ENCODE measurements at places on chromosomes 2 and 18.

- no peak for DNase-seq
These were observed 23.7 kb downstream of the ATP9B start for GRCh38 chr18:79092874-79093273.

DNA sequence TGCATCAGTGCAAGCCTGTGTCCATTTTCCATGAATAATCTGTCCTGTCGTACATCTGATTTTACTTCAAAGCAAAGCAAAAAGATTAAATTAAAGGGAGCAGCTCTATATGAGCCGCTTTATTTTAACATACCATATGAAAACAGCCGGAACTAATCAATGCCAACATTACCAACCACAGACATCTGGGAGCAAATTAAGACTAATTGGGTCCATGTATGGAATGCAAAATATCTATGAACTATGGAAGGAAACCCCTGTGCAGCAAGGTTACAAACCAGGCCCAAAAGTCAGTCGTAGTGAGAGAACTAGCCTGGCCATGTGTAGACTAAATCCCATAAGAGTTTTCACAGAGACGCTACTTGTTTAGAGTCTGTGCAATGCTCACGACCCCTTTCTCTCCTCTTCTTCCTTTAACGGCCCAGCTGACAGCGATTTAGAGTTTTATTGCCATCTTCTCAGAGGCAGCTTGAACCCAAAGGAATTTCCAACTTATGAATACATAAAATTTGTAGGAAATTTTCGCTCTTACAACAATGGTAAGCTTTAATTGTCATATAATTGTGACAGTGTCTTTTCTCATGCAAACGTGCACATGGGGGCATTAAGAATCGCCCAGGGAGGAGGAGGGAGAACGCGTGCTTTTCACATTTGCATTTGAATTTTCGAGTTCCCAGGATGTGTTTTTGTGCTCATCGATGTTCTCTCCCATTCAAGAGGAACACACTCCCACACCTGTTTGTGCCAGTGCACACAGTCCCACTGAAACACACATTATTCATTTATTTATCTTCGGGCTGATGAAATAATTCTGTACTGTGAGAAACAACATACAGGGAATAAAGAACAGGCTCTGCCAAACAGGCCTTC lies 52.9 kb upstream of the RPL31 start:
- no peak for DNase-seq

DNA sequence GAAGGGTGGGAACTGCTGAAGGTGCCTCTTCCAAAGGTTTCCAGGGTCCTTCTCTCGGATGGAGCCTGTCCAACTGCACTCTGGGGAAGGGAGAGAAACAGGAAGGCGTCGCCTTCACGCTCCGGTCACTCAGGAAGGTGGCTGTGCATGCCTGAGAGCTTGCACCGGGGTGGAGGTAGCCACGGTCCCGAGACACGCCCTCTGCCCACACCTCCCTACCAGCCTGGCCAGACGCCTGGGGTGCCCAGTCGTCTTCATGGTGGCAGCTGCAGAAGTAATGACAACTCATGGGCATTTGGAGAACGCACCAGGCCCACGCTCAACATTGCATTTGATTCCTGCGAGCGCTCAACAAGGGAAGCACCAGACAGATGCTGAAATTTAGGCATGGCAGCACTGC lies 59.9 kb downstream of the ADNP2 start:
- no peak for DNase-seq

- DNase-seq, result no peak
These were observed 31.6 kb upstream of the WDR75 start for GRCh38 chr2:189409647-189410046.

- no peak for DNase-seq
These were observed 83.9 kb upstream of the PKDCC start for GRCh38 chr2:41963661-41964525.

DNA sequence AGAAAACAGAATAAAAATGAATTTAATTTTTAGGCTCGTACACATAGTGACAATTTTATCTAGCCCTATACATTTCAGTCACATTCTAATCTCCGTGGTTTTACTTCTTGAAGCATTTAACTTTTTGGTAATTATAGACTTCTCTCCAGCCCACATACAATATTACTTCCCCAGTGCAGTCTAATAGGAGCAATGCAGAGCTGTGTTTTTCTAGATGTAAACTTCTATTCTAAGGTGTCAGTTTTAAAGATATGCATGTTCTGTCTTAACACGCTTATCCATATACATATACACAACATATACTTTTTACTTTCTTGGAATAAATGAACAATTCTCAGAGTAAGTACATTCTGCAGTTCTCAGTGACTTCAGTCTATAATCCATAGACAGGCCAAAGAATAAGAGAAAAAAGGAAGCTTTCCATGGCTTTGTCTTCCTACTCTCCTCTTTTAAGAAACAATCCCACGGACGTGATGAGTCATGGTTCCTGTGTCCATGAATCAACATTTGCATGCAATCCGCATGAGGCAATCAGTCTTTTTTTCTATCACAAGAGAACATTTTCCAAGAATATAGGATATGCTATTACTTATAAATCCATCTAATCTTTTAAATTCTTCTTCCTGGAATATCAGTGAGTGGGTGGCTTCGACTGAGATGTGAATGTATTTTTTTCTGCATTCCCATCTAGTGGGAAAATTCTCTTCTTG lies 42.8 kb downstream of the CCDC102B start:
- peak; percentile 23 for DNase-seq

DNA sequence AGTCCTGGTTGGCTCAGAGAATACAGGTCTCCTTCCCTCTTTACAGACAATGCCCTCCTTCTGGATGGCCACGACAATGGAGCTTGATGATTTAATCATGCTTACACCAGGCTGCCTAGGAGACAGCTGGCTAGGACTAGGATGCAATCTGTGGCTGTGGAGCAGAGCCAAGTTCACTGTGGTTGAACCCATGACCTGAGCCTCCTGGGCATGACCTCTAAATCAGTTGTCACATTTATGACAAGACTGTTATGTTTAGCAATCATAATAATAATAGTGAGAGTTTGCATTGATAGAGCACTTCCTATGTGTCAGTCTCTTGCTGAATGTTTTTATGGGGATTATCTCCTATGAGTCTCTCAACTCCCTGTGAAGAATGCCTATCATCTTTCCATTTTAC lies 244.1 kb downstream of the ICOS start:
- no peak for DNase-seq

- DNase-seq, result peak; percentile 41
These were observed 63.4 kb downstream of the NYAP2 start for GRCh38 chr2:225462945-225463344.

DNA sequence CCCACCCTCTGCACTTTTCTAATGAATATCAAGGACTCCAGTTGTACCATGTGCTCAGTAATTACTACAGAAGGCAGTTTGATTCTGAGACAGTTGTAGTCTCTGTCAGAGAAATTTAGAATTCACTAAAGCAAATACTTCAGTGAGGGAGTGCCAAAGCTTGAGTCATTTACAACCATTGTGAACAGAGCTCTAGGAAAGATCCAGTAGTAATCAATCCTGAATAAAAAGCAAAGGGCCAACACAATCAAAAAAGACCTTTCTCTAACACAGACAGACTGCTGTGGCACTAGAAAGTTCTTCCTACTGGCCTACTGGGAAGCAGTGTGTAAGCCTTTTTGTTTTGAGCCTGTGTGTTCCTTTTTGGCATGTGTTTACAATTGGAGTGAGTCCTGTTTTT lies 135.6 kb upstream of the UNC80 start:
- no peak for DNase-seq

DNA sequence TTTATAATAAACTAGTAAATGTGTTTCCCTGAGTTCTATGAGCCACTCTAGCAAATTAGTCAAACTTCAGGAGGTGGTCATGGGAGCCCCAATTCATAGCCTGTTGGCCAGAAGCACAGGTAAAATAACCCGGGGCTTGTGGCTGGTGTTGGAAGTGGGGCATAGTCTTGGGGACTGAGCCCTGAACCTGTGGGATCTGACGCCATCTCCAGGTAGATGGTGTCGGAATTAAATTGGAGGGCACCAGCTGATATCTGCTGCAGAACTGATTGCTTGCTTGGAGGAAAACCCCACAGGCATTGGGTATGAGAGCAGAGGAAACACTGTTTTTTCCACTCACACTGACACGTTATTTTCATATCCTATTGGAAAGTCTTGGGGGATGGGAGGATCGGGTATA lies 14.1 kb downstream of the NMS start:
- DNase-seq, result no peak

DNA sequence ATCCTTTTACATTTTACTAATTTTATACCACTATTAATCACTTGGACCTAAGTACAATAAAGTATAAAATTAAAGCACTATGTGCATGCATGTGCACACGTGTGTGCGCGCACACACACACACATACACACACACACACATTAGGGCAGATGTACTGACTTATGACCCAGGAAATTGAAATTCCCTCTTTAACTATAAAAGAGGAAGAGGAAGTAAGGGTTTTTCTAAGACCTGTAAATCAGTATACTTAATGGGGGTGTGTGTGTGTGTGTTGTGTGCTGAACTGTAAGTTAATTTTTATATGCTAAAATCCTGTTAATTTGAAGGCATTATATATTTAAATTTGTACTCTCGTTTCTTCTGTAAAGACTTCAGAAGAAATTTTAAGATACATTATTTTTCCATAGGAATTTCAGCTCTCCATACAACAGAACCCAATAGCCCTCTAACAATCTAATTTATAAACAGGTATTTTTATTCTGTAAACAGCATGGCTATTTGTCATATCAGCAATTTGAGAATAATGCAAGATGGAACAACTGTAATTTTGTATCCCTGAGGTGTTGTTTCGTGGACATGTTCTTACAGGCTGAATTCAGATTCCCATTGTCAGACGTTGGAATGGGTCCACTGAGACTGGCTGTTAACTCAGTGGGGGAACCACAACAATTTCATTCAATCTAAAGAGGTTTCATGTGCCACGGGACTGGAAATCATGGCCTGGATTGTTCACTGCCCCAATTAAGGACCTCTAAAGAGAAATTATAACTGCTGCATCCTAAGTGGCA lies 90.9 kb downstream of the PLA2R1 start:
- DNase-seq, result no peak

- DNase-seq, result no peak
These were observed 502.2 kb downstream of the NR4A2 start for GRCh38 chr2:155830351-155830750.

- no peak for DNase-seq
These were observed 48.7 kb upstream of the C1GALT1C1L start for GRCh38 chr2:43724728-43725526.

DNA sequence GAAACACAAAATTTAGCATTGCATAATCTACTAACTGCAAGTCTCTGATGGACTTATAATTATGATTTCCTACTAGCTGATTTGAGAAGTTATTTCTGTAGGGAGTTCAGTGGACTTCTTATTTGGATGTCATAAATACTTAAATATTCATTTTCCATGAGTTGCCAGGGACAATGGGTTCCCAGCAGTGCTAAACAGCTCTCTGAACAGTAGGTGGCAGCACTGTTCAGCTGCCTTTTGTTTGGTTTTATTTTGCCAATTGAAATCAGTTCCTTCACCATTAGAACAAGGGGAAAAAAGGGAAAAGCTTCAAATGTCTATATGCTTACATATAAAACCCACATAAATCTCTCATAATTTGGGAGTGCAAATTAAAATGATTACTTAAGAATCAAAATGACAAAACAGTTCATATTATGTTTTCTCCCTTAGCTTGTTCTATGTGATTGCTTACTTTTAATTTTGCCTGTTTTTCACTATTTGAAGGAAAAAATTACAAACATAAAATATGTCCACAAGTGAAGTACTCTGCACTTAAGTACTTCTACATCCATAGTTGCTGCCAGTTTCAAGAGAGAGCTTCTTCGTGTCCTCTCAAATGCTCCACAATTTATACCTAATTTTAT lies 898.9 kb downstream of the CPS1 start:
- DNase-seq, result peak; percentile 39

- no peak for DNase-seq
These were observed 260.5 kb downstream of the LTBP1 start for GRCh38 chr2:33207151-33207740.

- no peak for DNase-seq
These were observed 21.4 kb upstream of the CNOT11 start for GRCh38 chr2:101231240-101231639.

GRCh38 chr2:217035967-217036366 lies 176.1 kb upstream of the TNP1 start:
- DNase-seq, result no peak

- no peak for DNase-seq
These were observed 58.1 kb downstream of the SPOPL start for GRCh38 chr2:138559641-138560040.

All from HCT116 (cell line).